LHCN-M2 (cell line): ENCODE measurements at places on chromosomes 1 and 21.

- DNase-seq, result peak; percentile 95
Measured at GRCh38 chr1:152162792-152163463, 3.9 kb upstream of the RPTN start.

GRCh38 chr1:66505671-66506392, 28.1 kb upstream of the SGIP1 start:
- DNase-seq, result peak; percentile 71

DNA sequence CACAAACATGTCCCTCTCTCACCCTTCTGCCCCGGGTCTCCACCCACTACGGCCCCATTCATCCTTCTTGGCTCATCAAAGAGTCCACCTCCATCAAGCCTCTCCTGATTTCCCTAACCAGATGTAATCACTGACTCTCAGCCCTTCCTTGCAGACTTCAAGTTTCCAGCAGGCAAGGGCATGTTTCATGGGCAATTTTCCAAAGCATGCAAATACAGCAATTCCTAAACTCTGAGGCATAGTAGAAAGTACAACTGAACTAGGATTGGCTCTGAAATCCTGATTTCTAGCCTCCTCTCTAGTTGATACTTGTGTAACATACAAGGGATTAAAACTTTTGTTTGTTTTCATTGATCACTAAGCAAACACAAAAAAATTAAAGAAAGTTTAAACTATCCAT, 109.1 kb upstream of the GADD45A start:
- peak; percentile 72 for DNase-seq

- no peak for DNase-seq
Measured at GRCh38 chr1:53116933-53117600, 25.4 kb downstream of the SLC1A7 start.

GRCh38 chr1:189315035-189315901, 1162.4 kb downstream of the BRINP3 start:
- no peak for DNase-seq

DNA sequence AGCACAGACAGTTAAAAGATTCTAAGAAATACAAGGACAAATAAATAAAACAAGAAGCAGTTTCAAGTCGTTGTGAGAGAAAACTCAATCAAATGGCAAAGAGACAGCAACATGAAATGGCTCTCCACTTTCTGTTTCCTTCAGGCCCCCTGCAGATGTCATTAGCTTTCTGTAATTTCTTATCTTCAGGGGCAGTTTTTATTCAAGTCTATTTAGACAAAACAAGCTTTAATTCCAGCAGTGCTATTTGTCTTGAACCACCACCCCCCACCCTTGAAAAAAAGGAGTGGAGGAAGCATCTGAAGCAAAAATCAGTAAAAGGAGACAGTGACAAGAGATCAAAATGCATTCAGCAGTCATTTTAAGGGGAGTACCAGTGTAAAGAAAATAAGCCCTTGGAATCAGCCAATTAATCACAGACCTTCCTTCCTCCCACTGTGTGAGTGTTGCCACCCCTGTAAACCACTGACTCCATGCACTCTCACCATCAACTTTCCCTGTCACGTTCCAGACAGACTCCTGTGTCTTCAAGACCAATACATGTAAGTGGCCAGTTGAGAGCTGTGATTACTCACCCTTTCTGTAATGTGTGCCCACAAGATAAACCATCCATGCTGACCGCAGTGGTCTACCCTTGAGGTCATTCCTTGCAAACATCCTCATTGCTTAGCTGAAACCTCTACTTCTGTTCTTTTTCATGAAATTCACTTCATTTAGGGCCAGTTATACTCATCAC, 136.1 kb upstream of the HOOK1 start:
- peak; percentile 100 for DNase-seq

GRCh38 chr1:147486876-147487656, 54.2 kb upstream of the BCL9 start:
- DNase-seq, result no peak

- DNase-seq, result no peak
Measured at GRCh38 chr1:6352138-6352563, 41.4 kb downstream of the ACOT7 start.

- DNase-seq, result no peak
Measured at GRCh38 chr1:160346958-160347357, 3.8 kb downstream of the NCSTN start.

DNA sequence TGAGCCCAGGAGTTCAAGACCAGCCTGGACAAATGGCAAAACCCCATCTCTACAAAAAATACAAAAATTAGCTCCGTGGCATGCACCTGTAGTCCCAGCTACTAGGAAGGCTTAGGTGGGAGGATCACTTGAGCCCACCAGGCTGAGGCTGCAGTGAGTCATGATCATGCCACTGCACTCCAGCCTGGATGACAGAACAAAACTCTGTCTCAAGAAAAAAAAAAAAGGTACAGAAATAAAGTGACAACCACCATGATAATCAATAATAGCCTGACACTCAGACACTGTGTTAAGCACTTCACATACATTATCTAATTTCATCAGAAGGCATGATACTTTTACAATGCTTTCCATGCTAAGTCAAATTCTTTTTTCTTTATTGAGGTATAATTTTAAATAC, 53.1 kb downstream of the ST7L start:
- DNase-seq, result no peak

- no peak for DNase-seq
Measured at GRCh38 chr1:66294707-66295370, 239.1 kb upstream of the SGIP1 start.

- no peak for DNase-seq
Measured at GRCh38 chr1:184044603-184045376, 6.7 kb upstream of the TSEN15 start.

- no peak for DNase-seq
Measured at GRCh38 chr21:18614303-18614702, 210.7 kb upstream of the TMPRSS15 start.

DNA sequence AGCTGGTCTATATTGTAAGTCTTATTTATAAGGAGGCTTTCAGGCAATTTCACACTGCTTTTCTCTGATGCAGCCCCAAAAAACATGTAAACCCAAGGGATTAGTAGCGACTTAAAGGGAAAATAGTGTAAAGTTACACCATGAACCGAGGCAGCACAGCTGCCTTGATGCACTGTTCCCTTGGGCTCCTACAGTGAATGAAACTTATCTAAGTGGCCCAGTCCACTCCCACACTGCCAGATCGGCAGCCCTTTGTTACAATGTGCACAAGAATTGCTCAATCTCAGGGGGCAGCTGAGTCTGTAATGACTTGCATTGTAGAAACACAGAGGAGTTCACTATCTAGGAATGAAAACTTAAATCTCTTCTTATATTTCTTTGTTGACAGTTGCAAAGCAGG, 120.8 kb upstream of the ADGRL2 start:
- peak; percentile 48 for DNase-seq

GRCh38 chr1:207828046-207828445, 76.2 kb downstream of the CD46 start:
- DNase-seq, result no peak

DNA sequence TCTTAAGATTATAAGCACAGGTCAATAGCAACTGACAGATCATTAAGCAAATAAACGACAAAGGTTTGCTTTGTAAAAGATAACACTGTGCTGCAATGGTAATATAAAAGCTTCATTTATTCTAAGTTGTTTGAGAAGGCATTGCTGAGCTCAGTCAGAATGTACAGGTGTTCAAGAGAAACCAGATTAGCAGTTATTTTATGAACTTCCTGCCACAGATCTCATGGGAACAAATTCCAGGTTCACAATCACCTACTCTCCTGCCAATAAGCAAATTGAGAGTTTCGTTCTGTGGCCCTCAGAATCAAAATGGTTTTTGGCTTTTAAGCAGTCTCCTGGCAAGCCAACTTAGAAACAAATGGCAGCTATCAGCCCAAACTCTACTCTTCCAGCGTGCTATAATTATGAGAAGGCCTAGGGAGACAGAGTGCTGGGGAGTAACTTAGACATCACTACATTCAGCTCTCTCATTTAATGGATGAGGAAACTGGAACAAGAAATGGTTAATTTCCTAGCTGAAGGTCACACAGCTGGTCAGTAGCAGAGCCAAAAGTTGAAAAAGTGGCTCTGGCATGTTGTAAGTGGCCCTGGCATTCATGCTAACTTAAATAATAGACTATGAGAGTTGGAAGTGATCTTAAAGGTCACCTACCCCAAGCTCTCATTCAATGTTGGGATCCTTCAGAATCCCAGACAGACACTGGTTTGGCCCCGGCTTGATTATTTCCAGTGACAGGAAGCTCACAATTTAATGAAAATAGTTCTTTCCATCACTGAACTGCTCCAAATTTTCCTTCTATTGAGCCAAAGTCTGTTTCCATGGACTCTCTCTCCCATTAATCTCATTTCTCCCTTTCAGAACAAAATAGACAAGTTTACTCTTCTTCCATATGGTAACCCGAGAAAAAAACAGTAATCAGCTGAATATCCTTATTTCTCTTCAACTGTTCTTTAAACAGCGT, 82.6 kb upstream of the EDEM3 start:
- DNase-seq, result no peak

DNA sequence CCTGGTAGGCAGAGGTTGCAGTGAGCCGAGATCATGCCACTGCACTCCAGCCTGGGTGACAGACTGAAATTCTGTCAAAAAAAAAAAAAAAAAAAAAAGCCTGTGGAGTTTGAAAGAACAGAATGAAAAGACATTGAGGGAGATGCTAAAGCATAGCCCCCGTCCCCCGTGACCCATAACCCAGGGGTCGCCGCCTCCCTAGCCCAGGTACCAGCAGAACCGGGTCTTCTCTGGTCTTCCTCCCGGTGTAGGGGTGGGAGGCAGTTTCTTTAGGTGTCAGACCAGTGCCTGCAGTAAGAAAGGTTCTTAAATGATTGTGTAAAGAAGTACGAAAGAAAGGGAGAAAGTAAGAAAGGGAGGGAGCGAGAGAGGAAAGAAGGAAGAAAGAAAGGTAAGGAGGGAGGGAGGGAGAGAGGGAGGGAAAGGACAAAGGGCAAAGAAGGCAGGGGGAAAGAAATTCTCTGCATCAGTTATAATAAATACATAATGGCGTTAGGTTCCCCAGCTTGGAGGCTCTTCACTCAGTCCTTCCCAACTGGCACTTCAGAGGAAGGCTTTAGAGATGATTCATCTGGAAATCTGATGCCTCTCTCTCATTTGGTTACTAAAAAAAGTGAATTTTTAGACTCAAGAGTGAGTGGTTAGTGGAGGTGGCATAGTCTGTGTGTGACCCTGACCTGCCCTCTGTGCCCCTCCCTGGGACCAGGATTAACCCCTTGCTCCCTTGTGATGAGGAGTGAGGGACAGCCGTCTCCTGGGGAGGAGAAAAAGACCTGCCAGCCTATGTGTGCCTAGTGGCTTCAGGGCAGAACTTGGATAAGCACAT, 1.1 kb downstream of the IL24 start:
- peak; percentile 73 for DNase-seq

GRCh38 chr1:27570356-27570755, 33.6 kb downstream of the AHDC1 start:
- DNase-seq, result no peak

- no peak for DNase-seq
Measured at GRCh38 chr1:66873111-66873510, 51.5 kb downstream of the DNAI4 start.

GRCh38 chr1:8646189-8646588, 171.3 kb downstream of the RERE start:
- no peak for DNase-seq

DNA sequence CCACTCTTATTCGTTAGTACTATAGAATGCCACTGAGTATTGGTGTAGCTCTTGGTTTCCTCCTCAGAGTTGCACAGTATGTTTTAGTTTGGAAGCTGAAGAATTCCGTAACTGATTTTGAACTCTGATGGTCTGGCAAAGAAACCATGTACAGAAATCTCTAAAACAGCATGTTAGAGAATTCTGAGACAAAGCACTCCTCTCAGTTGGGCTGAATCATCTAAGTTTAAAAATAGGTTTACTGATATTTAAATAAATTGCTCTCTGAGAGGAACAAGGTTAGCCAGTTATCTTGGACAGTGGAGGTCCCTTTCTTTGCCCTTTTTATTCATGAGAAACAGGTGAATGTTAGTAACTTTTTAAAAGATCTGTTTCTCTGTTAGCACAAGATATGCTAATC, 43.8 kb downstream of the NCF2 start:
- DNase-seq, result no peak

DNA sequence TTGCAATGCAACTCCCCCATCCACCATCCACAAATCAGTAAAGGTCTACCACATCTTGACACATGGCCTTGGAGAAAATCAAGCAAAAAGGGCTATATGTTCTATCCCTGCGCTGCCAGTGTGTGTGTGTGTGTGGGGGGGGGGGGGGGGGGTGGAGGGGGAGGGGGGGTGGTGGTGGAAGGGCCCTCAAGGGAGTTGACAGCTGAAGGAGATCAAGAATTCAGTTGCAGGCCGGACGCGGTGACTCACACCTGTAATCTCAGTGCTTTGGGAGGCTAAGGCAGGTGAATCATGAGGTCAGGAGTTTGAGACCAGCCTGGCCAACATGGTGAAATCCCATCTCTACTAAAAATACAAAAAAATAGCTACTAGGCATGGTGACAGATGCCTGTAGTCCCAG, 37.6 kb upstream of the CLIC4 start:
- DNase-seq, result peak; percentile 92

GRCh38 chr1:85554630-85555327, 25.8 kb upstream of the CCN1 start:
- peak; percentile 49 for DNase-seq

- peak; percentile 80 for DNase-seq
Measured at GRCh38 chr1:14441302-14441741, 157.2 kb upstream of the KAZN start.

DNA sequence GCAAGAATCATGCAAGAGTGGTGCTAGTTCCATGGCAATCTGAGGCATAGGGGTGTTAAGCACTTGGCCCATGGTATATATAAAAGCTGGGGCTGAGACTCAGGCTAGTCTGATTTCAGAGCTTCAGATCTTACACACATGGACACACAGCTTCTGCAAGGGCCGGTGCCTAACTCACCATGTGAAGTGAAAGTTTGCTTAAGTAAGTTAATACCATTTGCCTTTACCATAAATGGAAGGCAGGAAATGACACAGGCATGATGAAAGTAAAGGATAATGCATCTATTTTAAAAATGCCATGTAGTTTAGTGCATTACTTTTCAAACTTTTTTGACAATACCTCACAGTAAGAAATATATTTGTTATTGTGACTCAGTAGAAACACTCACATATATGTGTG, 122.6 kb downstream of the KCNJ6 start:
- peak; percentile 63 for DNase-seq

- DNase-seq, result peak; percentile 41
Measured at GRCh38 chr1:236168716-236169429, 26.5 kb downstream of the GPR137B start.
